Activated CD8-positive, alpha-beta memory T cell treated with anti-CD3 and anti-CD28 coated beads for 1 hour (primary cell): ENCODE measurements at places on chromosomes 11 and 22.

- no peak for DNase-seq
These were observed 1.7 kb upstream of the TXNRD2 start for GRCh38 chr22:19943082-19944026.

DNA sequence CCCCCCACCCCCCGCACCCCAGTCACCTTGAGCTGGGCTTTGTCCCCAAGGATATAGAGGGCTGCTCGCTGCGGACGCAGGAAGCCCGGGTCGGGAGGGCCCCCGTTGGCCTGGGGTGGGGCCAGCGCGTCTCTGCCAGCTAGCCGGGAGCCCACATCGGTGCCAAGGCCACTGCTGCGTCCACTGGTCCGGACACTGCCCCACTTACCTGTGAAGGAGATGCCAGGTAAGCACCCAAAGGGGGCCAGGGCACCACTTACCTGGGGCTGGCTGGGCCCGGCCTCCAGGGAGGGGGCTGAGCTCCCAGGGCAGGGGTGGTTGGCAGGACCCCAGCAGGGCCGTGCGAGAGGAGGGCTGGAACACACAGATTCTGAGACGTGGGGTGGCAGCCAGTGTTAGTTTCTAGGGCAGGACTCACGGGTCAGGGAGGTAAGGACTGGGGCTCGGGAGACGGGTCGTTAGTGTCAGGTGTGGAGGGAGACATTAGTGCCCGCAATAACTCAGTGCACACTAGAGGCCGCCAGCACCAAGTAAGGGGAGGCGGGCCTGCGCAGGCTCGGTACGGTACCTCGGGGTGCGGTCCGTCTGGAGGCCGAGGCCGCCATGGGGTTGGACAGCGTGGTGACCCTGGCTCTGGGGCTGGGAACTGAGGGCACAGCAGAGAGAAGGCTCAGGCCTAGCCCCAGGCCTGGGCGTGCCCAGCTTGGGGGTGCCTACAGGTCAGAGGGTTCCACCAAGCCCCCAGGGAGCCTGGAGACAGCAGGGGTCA is 18.2 kb downstream of the SBF1 start:
- no peak for DNase-seq

- no peak for DNase-seq
These were observed 149.7 kb downstream of the LDLRAD3 start for GRCh38 chr11:36093548-36093947.

DNA sequence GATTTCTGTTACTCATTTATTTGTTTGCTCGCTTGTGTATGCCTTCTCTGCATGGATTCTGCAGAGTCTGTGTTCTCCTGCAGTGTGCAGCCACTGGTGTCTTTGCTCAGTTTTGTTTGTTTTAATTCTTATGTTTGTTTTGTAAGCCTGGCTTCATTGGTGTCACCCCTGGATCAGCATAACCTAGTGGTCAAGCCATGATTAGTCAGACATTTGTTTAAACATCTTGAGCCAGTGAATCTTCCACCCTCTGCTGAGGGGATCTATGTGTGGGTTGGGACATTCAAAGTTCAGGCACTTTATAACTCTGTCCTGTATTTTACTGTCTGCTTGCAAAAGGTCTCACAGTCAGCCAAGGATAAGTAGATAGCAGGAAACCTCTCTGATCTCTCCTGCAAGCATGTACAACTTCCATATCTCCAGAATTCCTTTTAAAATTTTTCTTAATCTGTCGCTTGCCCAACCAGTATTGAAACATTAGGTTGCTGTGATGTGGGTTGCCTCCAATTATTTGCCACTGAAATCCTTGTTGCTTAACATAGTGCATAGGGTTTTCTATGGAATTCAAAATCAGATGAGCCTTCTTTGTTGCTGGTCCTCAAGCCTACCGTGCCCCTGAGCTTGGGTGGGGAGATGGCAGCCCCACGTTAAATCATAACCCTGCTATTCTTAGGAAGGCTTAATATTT is 86.8 kb downstream of the KCNQ1OT1 start:
- DNase-seq: no peak

GRCh38 chr11:45278714-45279113 is 7.4 kb downstream of the SYT13 start:
- DNase-seq: no peak

GRCh38 chr11:127061947-127062346 is 61.4 kb upstream of the KIRREL3 start:
- DNase-seq: no peak

- DNase-seq: no peak
These were observed 8.7 kb downstream of the ALDH3B2 start for GRCh38 chr11:67665541-67666302.

DNA sequence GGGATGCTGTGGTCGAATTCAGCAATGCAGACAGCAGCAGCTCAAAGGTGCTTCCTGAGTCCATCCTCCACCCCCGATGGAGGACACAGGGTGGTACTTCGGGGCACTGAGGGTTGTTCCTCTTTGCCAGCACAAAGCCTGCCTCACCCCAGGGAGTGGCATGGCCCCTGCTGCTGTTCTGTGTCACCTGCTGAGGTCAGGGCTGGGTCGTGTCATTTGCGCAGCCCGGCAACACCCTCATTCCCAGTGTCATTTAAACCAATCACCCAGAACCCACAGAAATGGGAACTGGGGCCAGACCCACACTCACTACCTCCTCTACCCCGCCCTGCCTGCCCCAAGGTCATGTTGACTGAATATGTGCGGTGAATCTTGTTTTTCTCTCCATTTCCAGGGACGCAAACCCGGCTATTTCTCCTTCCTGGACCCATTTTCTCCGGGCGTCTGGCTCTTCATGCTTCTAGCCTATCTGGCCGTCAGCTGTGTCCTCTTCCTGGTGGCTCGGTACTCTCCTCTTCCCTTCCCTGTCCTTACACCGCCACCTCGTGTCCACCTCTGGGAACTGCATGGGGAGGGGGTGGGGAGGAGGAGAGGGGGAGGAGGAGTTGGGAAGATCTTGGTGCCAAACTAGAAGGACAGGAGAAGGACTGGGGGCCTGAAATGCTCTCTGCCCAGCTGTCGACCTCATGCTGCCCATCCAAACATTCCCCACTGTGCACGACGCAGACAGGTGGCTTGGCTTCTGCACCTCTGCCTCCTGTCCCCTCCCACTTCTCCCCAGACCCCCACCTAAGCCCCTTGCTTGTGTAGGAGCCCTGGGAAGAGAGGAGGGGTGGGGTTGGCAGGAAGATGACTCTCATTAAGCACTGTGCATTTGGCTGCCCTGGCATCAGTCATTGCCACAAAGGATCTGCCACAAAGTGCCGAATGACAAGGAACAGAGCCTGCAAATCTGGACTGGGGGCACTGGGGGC is 71.2 kb upstream of the TBCEL start:
- no peak for DNase-seq

- DNase-seq: no peak
These were observed 100.0 kb downstream of the ADAMTS15 start for GRCh38 chr11:130548491-130548833.

GRCh38 chr11:35554491-35555437 is 29.3 kb upstream of the PAMR1 start:
- DNase-seq: no peak

DNA sequence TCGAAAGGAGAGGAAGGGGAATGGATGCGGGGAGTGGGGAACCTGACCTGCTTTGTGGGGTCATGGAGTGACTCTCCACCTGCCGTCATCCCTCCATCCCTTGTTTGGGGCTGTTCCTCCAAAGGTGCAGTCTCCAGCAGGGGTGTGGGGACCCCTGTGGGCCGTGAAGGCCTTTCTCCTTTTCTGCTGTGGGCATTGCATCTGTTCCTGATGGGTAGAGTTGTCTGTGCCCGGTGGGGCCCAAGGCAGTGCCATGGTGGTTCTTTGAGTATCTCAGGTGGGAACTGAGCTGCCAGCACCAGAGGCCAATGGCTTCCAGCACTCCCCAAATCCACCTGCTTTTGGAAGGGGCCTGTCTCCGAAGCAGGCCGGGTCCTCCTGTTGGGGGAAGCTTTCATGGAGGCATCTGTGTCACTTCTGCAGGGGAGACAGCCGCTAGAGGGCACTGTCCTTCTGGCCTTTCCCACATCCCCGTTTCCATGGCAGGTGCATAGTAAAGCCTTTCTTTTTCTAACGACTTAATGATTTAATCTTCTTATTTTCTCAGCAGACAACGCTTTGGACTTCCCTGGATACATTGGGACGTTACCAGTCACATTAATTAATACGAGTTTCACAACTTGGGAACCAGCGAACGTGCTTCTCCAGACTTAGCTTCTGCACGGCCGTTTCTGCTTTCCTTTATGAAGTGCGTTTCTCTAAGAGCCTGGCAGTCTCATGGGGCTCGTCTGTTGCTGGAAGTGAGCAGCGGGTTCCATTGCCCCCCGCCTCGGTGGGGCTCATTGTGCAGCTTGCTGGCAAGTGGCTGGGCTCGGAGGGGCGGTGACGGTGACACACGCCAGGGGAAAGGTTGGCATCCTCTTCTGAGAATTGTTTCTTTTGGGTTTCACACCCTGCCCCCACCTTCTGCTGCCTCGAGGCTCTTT is 57.1 kb downstream of the PARVB start:
- peak; percentile 60 for DNase-seq

GRCh38 chr11:11170352-11171084 is 182.5 kb downstream of the CSNK2A3 start:
- DNase-seq: no peak

DNA sequence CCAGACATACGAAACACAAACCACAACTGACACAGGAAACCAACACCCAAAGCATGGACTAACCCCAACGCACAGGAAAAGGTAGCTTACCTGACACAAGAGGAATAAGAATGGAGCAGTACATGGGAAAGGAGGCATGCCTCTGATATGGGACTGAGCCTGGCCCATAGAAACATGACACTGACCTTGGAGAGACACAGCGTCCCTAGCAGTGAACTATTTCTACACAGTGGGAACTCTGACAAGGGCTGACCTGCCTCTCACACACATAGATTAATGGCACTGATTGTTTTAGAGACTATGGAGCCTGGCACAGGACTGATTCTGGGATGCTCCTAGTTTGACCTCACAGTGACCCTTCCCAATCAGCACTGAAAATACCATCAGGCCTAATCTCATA is 12.0 kb downstream of the CCKBR start:
- DNase-seq: no peak

- no peak for DNase-seq
These were observed 10.8 kb downstream of the PRR33 start for GRCh38 chr11:1880746-1881441.

DNA sequence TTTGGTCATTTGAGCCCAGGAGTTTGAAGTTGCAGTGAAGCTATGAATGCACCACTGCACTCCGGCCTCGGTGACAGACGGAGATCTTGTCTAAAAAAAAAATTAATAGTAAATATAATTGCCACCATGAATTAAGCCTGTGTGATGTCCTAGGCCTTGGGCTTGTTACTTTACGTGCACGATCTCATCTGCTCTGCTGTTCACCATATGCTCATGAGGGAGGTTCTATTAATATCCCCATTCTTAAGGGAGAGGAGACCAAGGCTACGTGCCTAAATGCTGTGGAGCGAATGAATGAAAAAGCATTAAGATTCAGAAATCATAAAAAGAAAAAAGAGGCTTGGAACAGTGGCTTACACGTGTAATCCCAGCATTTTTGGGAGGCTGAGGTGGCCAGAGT is 2.6 kb upstream of the ATG2A start:
- DNase-seq: no peak

DNA sequence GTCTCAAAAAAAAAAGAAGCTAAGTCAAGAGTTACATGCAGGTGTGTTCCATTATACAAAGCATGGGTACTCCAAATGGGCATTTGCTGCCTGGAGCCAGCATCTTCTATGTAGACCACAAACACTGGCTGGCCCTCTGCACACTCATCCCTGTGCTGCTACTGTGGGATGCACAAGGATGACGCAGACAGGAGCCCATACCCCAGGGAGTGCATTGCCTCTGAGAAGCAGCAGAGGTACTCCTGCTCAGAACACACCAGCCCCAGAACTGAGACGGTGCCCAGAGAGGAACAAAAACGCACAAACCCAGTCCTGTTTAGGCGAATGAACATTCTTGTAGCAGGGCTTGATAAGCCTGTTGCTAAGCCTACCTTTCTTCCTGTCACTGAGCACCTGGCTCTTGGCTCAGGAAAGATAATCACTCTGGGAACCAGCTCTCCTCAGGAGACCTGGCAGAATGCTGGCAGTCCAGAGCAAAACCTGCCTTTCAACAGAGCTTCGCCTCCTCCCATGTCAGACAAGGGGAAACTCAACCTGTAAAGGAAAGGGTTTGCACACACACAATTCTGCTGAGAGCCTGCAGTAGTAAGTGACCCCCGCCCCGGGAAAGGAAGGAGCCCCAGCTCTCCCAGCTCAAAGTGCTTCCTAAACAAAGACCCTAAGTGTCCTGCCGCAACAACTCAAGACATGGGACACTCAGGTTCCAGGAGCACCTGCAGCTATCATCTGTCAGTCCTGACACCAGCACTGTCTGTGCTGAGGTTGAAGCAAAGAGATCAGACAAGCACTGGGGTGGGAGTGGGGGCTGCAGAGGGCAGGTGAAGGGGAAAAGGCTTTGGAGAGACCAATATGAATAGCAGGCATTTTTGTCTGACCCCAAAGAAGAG is 145.7 kb downstream of the TENM4 start:
- no peak for DNase-seq

DNA sequence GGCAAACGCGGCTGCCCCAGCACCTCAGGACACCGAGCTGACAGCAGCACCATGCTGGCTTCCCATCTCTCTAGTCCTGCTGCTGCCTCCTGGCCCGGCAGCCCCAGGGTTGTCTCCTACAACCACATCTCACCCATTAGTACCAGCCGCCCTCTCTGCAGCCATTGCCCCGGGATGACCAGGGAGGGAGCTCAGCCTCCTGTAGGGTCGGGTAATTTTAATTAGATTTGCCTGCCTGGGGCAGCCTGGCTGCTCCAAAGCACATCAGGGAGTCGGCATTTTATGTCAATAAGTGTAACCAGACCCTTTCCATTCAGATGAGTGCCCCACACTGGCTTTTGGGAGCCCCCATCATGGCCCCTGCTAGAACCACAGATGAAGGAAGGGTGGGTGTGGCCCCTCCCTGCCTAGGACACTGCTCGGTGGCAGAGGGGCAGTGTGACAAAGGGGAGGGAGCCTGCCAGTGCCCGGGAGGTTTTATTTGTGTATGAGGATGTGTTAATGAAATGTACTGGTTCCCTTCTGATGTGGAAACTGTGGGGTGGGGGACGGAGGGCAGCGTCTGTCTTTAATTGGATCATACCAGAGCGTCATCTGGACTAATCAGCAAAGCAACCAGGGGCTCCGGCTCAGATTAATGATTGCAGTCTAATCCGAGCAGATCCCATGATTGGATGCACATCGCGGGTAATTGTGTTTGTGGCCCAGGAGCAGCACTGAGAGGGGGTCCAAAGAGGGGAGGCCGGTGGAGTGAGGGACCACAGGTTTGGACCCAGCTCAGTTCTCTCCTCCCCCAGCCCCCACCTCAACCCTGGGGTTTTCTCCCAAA is 125.3 kb downstream of the FEZ1 start:
- no peak for DNase-seq
